Lung (tissue), 17 donors: ENCODE measurements at places on chromosomes 5 and 9. TPM values are rescaled to one million over a fixed set of nuclear protein-coding genes. Genes with fewer than 3 reads are reported as not detected.
A peak's percentile ranks its signal among the peaks of the same experiment; 100 is the strongest.

Gene PCDHB4
- 0.73 TPM for polyA plus RNA-seq

Gene LCN2
- polyA plus RNA-seq, result 309 TPM

- peak; percentile 23 for DNase-seq
Measured at GRCh38 chr5:153569036-153569435, 78.6 kb downstream of the GRIA1 start.

DNA sequence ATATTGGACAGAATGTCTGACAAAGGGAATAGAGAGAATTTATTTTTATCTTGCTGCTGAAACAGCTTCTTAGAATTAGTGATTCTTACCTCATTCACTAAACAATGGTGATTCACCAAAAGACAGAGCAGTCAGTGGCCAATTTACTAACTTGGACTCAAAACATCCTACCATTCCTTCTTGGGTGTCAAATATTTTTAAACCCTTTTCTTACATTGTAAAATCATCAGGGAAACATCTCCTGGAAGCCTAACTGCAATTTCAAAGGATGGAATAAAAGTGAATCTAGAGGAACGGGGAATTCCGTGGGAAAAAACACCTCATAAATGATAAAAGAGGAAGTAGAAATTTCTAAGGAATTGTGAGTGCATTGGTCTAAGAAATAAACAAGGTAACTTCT, 97.7 kb downstream of the LHFPL2 start:
- DNase-seq, result no peak

DNA sequence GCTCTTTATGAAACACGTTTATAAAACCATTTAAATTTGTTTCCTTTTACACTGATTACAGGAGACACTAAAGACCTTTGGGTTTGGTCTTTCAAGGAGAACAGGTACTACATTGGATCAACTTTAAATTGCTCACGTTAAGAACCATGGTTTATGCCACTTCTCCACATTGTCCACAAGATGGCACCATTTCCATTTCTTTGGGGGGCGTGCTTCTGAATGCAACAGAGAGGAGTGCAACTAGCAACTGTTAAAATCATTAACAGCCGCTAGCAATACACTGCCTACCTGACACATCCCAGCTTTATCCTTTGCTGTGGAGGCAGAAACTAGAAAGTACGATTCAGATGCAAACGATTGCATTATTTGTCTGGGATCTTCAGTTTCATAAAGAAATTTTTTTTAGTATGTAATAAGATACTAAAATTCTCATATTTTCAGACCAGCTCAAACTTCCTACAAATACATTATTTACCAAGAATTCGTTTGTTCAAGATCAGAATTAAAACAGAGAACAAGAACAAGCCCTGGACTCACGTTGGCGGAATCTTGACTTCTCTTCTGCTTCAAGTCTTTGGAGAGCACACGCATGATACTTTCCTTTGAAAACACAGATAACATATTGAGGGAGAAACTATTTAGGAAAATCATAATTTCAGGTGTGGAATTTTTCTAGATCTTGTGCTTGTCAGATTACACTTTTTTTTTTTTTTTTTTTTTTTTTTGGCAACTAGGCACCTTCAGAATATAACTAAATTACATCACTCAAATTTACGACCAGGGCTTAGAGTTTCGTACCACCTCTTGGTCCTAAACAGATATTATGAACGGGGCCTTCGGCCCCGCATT, 702 bp downstream of the CDC20B start:
- peak; percentile 87 for DNase-seq

- DNase-seq, result no peak
Measured at GRCh38 chr5:31362529-31362900, 169.0 kb downstream of the CDH6 start.

GRCh38 chr9:133107961-133108793, 12.9 kb downstream of the RALGDS start:
- DNase-seq, result no peak

- DNase-seq, result no peak
Measured at GRCh38 chr9:137759649-137760321, 117.8 kb upstream of the CACNA1B start.

DNA sequence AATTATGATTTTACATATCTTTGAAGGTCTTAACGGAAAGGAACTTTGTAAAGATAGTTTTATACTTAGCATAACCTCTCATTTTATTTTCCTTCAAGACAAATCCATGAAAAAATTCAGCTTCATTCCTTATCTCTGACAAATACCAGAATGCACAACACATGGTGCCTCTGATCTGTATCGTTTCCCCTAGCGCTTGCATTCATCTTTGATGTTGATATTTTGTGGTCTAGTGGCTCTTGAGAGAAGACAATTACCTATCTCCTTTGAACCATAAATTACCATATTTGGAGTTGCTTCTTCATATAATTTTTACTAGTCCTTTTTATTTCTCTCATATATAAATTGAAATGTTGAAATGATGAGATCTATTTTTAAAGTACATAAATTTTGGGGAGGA, 551.3 kb downstream of the PDE4D start:
- DNase-seq, result no peak
